Brain (organoid and tissue), 16 donors: ENCODE measurements at places on chromosomes 16 and 17.

DNA sequence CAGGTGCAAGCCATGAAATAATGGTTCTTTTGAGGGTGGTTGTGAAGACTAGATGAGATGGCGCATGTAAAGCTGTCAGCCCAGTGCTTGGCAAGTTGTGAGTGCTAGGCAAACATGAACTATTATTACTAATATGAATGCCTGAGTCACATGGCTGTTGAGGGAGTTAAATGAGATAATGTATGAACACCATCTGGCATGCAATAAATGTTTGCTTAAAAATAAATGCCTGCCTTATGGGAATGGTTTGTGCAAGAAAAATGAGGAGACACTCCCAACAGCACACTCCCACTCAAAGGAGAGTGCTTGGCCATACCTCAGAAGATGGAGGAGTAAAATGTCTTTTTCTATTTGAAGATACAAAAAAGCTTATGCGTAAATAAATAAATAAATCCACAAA lies 3.6 kb downstream of the MAPK3 start:
- no peak for DNase-seq

DNA sequence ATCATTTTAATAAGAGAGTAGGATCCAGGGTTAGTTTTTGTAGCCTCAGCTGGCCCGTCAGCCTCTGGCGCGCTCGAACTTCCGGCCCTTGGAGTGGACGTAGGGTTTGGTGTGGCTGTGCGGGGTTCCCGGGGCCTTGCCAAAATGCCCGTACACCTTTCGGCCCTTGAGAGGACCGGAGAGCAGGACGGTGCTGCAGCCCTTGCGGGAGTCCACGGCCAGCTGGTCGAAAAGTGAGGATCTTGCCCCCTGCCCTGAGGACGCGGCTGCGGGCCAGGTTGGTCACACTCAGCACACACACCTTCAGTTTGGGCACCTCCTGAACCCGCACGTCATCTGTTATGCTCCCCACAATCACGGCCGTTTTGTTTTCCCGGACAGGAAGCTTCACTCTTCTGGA lies 42.2 kb upstream of the CNTNAP4 start:
- DNase-seq, result no peak

- no peak for DNase-seq
Observed at GRCh38 chr16:67965668-67966548, 2.5 kb downstream of the SLC12A4 start.

DNA sequence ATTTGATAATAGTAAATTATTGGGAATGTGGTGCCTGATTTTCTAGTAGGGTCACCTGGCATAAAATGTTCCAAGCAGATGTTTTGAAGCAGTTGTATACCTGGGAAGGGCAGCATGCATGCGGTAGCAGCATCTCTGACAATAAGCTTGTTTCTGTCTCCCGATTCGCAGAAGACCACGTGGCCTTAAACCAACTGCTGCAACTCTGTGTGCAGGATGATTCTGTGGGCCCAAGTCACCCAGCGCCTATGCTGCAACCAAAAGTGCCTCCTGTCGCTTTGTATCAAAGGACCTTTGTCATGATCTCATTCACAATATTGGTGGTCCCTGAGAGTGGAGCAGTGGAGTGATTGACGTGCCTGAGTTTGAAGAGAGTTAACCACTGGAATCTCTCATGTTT lies 8.1 kb downstream of the NDEL1 start:
- DNase-seq, result no peak

GRCh38 chr16:57244463-57244766 lies 644 bp upstream of the ARL2BP start:
- no peak for DNase-seq

GRCh38 chr16:7107436-7107835 lies 225.2 kb upstream of the RBFOX1 start:
- DNase-seq, result no peak

- DNase-seq, result no peak
Observed at GRCh38 chr17:61026818-61027217, 349.2 kb downstream of the BCAS3 start.

DNA sequence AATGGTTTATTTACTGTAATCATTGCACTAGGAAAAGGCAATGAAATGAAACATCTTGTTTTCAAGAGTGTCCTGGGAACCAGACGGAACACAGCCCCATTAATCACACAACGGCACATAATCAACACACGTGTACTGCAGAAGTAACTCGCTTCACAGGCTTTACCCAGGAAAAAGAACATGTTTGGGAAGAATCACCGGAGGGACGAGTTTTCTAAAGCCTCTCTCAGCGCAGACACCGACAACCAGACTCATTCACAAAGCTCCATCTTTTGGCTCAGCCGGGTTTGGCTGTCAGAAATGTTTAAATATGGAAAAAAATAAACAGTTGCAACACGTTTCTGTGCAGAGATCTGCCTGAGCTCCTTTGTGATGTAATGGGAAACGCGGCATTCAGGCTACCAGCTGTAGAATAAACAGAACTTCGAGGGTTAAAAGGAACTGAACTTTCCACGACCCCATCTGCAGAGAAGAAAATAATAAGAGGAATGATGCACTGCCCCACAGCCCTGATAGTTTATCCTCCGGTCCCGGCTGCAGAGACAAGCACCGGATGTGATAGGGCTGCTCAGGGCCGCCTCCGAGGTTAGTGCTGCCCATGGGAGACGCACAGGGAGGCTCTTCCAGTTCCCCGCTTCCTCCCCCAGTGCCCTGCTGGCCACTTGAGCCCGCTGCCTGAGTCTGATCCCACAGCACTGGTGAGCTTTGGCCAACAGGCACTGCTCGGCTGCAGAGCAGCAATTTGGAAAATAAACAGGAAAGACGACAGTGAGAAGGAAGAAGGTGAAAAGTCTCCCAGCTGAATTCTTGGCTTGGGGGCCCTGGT lies 119.8 kb downstream of the HIC1 start:
- peak; percentile 37 for DNase-seq

DNA sequence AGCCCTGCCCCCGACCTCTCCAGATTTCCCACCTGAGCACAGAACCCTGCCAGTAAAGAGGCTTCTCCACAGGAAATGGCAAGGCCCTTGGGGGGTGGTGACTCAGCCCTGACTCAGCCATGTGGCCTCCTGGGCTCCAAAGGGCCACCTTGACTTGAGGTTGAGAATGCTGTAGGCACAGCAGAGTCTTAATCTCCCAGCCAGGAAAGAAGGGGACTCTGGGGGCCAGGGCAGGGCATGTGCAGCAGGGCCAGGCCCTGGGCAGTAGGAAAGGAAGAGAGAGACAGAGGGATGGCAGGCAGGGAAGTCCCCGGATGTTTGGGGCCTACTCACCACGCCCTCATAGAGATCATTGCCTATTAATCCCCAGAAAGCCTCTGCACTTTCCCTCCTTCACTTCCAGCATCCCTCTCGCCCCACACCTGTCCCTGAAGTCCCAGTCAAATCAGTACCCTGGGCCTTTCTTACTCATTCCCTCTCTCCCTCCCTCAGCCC lies 4.8 kb upstream of the ITGA3 start:
- no peak for DNase-seq

DNA sequence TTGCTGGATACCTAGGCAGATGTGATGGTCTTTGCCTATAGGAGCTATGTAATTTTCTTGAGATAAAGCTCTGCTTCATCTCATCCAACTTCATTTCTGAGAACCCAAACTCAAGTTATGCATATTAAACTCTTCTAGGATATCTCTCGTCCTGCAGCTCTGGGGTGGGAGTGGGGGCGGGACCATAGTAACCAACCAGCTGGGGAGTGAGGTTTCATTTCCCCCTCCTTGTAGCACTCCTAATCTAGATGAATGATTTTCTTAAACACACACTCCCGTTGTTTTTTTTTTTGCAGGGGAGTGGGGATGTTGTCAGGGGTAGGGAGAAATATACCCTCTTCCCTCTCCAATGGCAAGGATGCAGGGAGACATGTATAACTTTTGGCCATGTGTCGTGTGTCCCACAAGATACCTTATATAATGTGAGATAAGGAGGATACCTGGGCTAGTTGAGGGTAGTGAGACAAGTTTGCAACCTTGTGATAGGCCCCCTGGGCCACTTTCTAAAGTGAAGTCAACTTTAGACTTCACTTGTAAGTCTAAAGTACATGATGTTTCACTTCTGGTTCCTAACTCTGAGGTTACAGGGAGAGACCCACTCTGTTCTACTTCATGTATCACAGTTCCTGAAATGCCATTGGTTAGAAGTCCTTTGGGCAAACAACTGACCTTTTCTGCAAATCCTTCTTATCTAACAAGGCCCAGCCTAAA lies 10.5 kb upstream of the HEATR6 start:
- DNase-seq, result no peak

GRCh38 chr17:8670421-8670820 lies 39.9 kb upstream of the MYH10 start:
- no peak for DNase-seq

- DNase-seq, result no peak
Observed at GRCh38 chr17:60819447-60820130, 141.9 kb downstream of the BCAS3 start.

- DNase-seq, result no peak
Observed at GRCh38 chr16:94918-95265, 16.9 kb downstream of the MPG start.

DNA sequence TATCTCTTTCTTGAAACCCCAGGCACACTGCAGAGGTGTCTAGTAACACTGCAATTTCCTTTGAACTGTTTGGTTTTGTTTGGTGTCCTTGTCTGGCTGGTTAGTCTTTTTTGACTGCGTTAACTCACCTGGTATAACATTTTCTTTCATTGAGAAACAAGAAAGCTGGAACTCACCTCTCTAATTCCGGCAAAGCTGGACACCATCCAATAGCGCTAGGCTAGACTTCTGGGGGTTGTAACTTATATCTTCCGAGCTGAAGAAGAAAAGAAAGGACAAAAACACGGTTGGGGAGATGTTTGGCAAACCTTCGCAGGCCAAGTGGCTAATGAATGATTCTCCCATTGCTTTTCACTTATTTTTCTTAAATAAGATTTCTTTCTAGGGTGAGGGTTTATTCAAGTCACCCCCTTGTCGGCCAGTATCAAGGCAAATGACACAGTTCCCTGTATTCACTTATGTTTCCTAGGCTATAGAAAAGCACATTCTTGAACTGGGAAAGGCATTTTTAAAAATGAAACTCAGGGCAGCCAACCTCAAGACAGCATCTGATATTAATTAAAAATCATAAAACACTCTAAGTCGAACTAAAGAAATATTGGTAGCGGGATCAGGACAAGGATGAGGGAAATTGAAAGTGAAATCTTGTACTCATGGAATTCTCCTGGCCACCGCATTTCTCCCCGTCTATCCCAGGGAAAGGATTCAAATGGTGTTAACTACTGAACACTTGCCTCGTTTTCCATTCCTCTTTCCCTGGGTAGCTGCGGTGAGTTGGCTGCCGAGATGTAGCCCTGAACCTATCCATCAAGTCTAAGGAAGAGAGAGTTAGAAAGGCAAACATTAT lies 95.9 kb upstream of the ZFHX3 start:
- no peak for DNase-seq

GRCh38 chr16:9308356-9308801 lies 216.9 kb downstream of the HAPSTR1 start:
- peak; percentile 59 for DNase-seq

GRCh38 chr17:57809879-57810278 lies 40.0 kb downstream of the MRPS23 start:
- DNase-seq, result no peak

DNA sequence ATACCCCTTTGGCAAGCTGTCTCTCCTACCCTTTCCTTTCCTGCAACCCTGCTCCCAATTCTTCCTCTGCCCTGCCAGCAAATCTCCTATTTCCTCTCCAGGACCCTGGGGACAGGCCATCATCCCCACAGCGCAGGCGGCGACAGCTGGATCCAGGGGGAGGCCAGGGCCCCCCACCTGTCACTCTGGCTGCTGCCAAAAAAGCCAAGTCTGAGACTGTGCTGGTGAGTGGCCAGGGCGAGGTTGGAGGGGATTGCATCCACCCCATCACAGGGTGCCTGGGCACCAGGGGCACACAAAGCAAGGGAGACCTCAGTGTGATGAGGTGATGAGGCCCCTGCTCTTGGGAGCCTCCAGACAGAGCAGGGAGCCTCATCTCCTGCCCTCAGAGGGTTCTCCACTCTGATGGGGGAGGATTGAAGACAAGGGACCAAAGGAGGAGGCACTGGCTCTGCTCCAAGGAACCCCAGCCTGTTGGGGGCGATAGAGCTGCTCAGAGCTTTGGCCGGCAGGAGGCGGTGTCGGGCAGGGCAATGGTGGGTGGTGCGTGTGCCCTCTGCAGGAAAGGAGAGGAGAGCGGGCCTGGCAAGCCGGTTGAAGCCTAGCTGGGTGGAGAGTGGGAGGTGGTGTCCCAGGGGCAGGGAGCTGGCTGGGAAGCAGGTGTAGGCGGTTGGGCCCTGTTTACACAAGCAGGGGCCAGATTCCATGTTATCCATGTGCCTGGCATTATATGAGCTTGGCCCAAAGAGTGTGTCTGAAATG lies 15.6 kb upstream of the PDK2 start:
- DNase-seq, result no peak

GRCh38 chr16:19329932-19330331 lies 44.4 kb downstream of the CLEC19A start:
- DNase-seq, result no peak

GRCh38 chr17:17941015-17941414 lies 31.2 kb downstream of the TOM1L2 start:
- no peak for DNase-seq

GRCh38 chr17:57994436-57994835 lies 6.4 kb upstream of the VEZF1 start:
- no peak for DNase-seq

GRCh38 chr16:25172831-25173230 lies 43.9 kb upstream of the AQP8 start:
- DNase-seq, result no peak

- DNase-seq, result no peak
Observed at GRCh38 chr16:66278604-66279262, 87.8 kb upstream of the CDH5 start.

- DNase-seq, result no peak
Observed at GRCh38 chr16:29987371-29988085, 7.9 kb downstream of the HIRIP3 start.

DNA sequence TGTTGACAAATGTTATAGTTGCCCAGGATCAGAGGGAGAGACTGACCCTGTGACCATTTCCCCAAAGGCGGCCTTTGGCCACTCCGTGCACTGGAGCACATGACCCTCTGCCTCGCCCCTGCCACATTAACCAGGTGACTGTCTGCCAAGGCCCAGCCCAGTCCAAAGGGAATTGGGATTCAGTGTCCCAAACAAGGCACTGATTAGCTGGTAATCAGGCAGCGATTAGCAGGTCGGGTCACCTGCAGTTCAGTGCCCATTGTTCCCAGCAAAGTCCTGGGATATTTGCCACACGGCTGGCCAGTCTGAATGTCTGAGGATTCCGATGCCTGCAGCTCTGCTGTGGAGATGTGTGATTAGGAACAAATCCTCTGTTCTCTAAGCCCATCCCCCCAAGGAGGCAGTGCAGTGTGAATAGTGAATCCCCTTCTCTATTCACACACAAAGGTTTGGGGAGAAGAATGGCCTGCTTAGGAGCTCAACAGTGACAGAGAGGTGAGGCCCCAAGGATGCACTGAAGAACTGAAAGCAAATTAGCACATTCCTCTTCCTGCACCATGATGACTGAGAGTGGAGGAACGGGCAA lies 123.1 kb upstream of the MAF start:
- DNase-seq, result no peak
